RPMI7951 (cell line): ENCODE measurements at places on chromosomes 3 and 15.
A peak's percentile ranks its signal among the peaks of the same experiment; 100 is the strongest.

GRCh38 chr15:88512601-88513000 is 33.9 kb downstream of the DET1 start:
- DNase-seq, result no peak

GRCh38 chr15:39462691-39463090 is 118.2 kb upstream of the THBS1 start:
- peak; percentile 78 for DNase-seq

GRCh38 chr3:117074826-117075225 is 365.2 kb downstream of the TUSC7 start:
- no peak for DNase-seq

- peak; percentile 15 for DNase-seq
These were observed 801 bp downstream of the CA12 start for GRCh38 chr15:63380808-63381282.
